ENCODE measurements at places on chromosomes 7 and 10.

- no peak for DNase-seq
These were observed 1117.8 kb downstream of the GATA3 start for GRCh38 chr10:9172276-9172675.

DNA sequence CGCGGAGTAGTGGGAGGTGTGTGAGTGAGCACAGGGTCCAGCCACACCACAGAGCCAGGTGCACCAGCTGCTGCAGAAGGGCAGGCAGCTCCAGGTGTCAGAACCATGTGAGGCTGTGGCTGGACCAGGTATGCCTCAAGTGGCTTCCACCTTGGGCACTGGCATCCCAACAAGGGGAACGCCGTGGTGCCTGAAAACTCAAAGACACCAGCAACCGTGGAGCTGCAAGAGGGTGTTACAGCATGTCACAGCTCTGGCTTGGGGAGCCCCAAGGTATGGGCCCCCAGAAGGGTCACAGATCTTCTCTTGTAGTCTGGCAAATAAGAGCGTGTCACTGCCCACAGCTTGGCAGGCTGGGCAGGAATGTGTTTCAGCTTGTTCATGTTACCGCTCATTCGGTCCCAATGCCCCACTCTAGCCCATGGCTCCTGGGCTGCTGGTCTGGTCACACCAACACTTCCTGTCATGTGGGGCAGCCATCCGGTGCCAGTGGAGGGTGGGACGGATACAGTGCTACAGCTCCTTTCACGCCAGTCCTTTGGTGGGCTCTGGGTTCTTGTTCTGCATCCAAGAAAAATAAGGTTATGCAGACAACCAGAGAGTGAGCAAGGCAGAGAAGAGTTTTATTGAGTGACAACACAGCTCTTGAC lies 29.8 kb downstream of the STRA8 start:
- no peak for DNase-seq

- DNase-seq, result no peak
These were observed 75.9 kb downstream of the CNOT4 start for GRCh38 chr7:135434047-135434446.

- no peak for DNase-seq
These were observed 38.5 kb downstream of the GHRHR start for GRCh38 chr7:31002256-31002655.

Measured in activated CD8-positive, alpha-beta memory T cell treated with anti-CD3 and anti-CD28 coated beads for 1 hour (primary cell).